ENCODE measurements at places on chromosomes 12 and 14.

GRCh38 chr14:54877015-54877702, 25.5 kb downstream of the GCH1 start:
- peak; percentile 44 for DNase-seq

GRCh38 chr14:60753264-60754119, 18.9 kb downstream of the MNAT1 start:
- DNase-seq = no peak

- DNase-seq = no peak
These were observed 12.5 kb downstream of the DDHD1 start for GRCh38 chr14:53140585-53140984.

GRCh38 chr14:67722293-67722692, 20.6 kb downstream of the RDH12 start:
- DNase-seq = peak; percentile 45

- peak; percentile 41 for DNase-seq
These were observed 10.9 kb upstream of the IL26 start for GRCh38 chr12:68236421-68237059.

- no peak for DNase-seq
These were observed 602 bp downstream of the PMEL start for GRCh38 chr12:55965240-55965639.

DNA sequence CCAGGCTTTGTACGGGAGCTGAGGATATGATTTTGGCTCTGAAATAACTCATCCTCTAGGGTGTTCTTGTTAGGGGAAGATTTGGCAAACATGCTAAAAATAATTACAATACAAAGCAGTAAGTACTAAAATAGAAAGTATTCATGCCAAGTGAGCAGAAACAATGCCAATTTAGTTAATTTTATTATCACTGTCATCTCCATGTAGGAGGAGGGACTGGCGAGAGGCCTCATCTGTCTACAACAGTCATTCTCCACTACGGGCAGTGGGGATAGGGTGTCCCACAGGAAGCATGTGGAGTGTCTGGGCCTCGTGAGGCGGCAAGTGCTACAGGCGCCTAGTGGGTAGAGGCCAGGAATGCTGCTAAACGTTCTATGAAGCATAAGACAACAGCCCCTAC, 3.3 kb downstream of the ISM2 start:
- DNase-seq = no peak

DNA sequence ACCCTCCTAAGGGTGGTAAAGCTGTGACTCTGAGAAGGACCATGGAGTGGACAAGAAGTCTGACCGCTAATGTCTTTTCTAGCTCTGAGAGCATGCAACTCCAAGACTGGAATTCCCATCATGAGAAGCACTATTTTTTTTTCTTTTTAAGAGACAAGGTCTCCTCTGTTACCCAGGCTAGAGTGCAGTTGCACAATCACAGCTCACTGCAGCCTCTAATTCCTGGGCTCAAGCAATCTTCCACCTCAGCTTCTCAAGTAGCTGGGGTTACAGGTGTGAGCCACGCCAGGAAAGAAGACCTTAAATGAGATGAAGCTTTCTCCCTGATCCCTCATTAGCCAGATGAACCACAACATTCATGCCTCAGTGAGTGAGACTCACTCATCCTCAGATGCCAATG, 19.2 kb downstream of the VDR start:
- no peak for DNase-seq

DNA sequence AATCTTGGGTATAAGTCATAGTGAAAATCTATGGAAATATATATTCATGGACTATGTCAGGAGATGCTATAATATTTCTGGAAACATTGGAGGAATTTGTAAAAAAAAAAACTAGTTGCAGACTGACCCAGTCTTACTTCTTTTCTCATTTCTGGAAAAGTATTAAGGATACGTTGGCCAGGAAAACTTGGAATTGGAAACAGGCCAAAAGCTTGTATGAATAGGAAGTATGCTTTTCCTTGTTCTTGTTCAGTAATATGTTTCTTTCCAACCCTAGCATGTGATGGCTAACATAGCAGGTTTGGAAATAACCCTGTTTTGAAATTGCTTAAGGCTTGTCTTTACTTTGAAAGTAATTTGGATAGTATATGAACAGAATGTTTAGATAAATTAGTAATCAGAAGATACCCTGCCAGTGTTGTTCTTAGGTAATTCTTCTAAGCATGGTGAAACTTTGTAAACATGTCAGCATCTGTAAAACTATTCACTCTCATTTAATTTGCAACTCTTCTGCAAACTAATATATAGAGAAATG, 316.2 kb downstream of the NPAS3 start:
- DNase-seq = peak; percentile 59

DNA sequence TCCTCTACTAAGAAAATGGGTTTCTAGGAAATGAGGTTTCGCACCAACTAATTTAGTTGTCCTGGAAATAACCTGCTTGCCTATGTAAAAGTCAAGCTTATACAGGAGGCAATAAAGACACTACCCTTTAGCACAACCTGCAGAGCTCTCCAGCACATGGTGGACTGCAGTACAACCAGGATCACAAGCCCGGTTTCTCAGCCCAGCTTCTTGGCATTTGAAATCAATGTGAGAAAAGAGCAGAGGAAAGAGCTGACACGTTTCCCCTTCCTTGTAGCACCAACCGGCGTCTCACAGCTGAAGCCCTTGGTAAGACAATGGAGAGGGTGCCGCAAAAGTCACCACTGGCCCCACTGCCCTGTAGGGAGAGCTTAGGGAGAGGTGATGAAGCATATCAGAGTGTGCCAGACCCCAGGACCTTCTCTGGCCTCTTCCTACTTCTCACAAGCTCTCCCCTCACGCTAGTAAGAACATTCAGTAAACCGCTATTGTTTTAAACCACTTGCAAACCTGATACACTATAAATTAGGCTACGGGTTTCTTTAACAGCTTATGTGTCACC, 8.6 kb downstream of the SPTLC2 start:
- no peak for DNase-seq

DNA sequence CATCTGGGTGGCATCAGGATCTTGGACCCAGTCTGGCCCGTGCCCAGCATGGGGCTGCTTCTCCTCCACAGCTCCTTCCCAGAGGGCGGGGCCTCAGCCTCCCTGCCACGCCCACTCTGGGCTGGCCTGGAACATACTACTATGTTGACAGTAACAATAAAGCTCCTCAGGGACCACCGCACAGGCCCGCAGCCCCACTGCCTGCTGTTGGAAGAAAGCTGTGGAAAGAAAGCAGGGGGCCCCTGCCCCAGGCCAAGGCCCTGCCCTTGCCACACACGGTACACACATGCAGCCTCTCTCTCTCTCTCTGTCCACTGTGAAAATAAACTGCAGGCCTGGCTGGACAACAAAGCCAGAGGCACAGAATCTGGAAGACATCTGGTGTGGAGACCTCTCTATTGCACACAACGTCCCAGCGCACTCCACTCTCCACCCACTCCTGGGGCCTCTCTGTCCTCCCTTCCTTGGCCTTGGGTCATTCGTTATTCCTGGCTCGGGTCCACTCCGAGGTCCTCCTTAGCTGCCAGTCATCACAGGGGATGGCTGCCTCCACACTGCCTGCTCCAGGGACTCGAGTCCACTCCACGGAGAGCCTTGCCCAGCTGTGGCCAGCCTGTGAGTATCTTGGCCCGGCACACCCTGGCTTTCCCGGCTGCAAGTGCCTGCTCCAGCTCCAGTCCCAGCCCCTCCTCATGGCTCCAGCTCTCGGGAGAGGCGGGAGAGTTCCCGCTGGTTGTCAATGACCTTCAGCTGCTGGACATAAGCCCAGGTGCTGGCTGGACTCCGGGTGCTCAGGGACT, 11.8 kb upstream of the ENDOU start:
- DNase-seq = peak; percentile 35

DNA sequence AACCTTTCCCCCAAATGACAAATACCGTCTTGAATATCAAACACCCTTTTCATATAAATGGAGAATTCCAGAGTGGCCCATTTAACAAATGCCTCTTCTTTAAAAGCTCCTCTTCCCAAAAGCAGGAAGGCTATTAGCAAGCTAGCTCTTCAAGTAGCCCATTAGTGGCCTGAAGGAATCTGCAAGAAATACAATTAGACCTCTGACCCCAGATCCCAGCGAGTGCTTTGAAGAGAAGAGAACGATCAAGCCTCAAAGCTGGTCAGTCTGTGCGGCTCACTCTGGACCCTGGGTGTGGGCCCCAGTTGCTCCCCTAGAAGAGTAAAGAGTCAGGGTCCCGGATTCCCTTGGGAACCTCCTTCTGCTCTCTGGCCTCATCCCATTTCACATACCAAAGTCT, 325.6 kb downstream of the NUAK1 start:
- DNase-seq = no peak

DNA sequence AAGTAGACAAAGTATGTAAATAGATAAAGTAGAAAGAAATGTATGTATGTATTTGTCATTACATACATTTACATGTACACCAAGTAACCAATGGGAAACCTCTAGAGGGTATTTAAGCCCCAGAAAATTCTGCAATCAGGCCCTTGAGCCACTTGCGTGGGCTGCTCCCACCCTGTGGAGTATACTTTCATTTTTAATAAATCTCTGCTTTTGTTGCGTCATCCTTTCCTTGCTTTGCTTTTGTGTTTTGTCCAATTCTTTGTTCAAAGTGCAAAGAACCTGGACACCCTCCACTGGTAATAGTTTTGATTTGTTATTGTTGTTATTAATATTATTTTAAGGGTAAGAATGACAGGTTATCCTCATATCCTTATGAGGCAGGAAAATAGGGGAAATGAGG, 21.8 kb downstream of the CAPS2 start:
- DNase-seq = no peak

GRCh38 chr12:75720812-75721641, 209.6 kb upstream of the KRR1 start:
- peak; percentile 94 for DNase-seq

- no peak for DNase-seq
These were observed 55.4 kb upstream of the FUT8 start for GRCh38 chr14:65357113-65357512.

DNA sequence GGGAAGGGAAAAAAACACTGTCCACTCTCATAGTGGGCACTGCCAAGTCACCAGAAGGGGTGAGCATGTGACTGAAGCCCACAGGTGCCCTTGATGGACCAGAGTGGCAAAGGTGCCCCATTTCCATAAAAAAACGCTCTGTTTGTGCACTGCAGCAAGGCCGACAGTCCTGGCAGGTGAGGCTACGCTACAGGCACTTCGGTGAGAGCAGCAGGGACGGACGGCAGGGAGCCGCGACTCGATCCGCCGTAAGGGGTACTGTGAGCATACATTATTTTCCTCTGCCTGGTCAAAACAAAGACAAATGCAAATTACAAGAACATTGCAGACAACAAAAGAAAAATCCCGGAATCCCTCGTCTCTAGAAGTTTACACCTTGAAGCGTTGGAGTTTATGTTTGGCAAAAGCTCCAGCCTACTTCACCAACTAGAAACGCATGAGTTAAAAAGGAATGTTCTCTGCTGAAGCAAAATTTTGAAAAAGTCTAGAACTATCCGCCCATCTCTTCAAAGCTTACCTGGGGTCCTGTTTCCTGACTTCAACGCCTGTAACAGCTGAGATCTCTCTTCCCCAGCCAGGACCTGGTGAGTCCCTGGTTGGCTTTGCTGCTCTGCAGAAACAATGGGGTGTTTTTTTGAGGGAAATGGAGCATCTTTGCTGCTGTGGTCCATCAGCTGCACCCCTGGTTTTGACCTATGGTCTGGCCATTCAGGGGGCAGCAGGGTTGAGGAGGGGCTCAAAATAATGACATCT, 52.9 kb upstream of the RFLNA start:
- no peak for DNase-seq

GRCh38 chr14:91774140-91775096, 42.5 kb upstream of the CATSPERB start:
- no peak for DNase-seq

DNA sequence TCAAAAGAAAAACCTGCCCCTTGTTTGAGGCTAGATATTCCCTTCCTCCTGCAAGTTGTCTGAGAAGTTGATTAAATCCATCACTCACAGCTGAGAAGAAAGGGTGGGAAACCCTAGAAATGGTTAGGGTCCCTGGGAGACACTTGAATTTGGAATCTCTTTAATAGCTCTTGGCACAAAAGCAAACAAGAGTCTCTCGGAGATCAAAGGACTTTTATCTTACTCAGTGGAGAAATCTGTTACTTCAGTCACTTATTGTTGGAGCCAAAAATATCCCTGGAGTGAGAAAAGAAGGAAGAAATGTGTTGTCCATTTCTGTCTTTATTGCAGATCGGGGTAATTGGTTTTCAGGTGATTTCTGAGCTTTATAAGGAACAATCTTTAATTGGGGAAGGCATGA, 47.0 kb downstream of the TMEM132C start:
- peak; percentile 35 for DNase-seq

DNA sequence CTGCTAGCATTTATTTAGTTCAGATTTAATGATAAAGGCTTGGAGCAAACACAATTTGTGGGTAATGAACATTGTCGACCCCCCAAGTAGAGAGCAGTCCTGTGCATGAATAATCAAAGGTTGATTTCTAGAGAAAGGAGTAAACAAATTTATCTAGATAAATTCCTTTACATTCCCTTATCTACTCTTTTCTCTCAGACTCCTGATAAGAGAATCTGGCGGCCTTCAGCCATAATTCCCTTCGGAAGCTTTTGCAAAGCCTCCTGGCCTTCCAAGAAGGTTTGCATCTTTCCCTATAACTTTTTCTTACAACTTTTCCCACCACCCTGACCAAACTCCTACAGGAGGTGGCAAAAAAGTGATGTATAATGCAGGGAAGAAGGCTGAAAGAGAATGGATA, 42.1 kb downstream of the TMTC3 start:
- DNase-seq = no peak

- no peak for DNase-seq
These were observed 39.9 kb downstream of the NOS1 start for GRCh38 chr12:117321572-117321971.

GRCh38 chr12:1073652-1074051, 82.6 kb downstream of the ERC1 start:
- DNase-seq = no peak

- peak; percentile 82 for DNase-seq
These were observed 315.6 kb upstream of the PRKD1 start for GRCh38 chr14:30243207-30243606.

- peak; percentile 84 for DNase-seq
These were observed 86.3 kb downstream of the VWF start for GRCh38 chr12:6038160-6038559.

- DNase-seq = peak; percentile 91
These were observed 6.4 kb upstream of the ZNF385A start for GRCh38 chr12:54390668-54391551.

DNA sequence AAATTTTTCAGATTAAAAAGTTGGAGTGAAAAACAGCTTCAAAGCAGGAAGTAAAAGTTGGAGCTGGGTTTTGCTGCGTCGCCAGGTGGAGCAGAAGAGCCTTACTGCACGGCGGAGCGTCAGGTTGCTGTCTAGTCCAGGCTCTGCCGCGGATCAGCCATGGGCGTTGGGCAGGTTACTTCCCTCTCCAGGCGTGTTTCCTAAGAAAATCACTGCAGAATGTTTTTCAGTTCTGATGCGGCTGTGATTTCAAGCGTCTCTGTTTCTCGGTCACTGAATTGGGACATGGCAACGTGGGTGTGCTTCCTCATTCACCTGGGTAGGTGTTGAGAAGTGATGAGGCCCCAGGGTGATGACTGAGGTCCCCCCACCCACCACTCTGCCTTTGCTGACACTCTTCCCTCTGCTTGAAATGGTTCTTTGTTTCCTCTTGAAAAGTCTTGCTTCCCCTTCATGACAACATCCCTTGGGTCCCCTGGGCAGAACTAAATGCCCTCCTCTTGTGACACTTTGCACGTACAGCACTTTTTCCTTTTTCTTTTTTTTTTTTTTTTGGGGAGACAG, 7.6 kb downstream of the EVL start:
- no peak for DNase-seq

GRCh38 chr14:50816395-50817047, 14.4 kb downstream of the NIN start:
- peak; percentile 72 for DNase-seq
